ENCODE measurements at places on chromosomes 5 and 9.

DNA sequence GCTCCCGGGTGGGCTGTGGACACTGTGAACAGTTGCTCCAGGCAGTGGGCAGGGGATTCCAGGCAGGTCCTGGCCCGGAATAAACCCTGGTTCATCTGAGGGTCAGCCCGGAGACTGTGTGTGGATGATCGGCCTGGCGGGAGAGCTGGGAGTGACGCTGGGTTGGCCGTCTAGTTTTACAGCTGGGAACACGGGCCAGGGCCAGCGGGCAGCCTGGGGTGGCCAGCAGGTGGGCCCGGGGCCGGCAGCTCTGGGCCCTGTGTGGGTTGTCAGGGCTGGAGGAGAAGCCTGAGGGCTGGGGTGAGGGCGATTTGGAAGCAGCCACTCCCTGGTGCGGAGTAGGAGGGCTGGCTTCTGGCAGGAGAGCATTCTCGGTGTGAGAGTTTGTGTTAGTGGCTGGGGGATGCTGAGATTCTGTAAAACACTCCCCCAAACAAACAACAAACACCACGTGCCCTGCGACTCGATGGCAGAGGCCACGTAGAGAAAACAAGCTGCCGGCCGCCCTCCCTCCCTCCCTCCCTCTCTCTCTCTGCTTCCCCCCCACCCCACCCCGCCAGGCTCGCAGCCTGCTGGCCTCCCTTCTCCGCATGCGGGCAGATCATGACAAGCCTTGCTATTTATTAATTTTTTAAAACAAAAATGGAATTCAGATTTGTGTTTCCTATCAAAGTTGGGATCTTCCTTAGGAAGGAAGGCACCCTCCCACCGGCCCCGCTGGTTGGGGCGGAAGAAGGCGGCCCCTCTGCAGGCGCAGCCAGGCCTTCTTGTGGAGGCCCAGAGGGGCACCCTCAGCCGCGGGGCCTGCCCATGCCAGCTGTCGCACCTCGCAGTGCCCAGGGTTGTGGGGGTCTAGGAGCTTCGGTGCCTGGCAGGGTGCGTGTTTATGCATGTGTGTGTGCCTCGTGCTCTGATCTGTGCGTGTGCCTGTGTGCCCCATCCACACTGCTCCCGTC is 49.5 kb downstream of the RXRA start:
- no peak for DNase-seq

GRCh38 chr9:92059661-92060060 is 55.6 kb downstream of the SPTLC1 start:
- DNase-seq, result no peak

- no peak for DNase-seq
Measured at GRCh38 chr5:58318468-58318867, 141.4 kb downstream of the PLK2 start.

DNA sequence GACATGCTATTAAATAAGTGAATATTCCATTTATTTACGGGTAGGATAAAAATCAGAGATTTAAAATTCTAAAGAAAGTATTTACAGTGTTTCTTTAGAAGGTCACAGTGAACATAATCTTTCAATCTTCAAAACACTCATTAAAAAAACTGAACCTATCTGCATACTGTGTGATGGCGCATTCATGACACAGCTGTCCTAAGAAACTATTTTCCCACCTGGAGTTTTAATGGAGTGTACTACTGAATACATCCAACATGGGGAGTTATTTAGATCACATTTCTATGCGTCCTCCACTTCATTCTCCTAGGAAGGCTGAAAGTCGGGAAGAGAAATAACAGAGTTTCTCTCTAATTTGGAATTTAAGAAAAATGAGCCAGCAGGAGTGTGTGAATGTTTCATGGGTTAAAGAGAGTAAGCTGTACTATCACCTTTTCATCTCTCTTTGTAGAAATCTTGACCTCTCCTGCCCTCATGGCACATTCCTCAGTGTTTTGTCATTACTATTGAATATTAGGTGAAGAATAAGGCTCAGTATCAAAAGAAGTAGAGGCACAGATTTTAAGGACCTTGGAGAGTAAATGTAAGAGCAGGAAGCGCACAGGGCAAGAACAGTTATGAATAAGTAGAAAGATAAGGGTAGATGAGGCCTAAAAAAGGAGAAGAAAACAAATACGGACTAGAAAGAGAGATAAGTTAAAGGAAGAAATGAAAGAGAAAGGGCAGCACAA is 551.2 kb upstream of the TUSC1 start:
- no peak for DNase-seq

DNA sequence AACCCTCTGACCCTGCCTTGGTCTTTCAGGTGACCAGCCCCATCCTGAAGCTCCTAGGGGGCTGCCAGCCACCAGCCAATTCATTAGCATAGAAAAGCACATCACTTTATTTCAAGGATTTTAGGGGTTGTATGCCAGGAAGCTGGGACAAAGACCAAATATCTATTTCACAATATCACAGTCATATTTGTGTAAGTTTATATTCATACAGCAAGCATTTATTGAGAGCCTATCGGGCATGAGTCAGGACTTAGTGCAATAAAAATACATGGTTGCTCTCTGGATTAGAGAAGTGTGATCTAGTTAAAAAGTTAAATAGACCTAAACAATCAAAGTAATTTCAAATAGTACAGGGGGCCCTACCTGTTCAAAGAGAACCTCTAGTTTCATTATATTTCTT is 113.8 kb downstream of the ERCC6L2 start:
- DNase-seq, result no peak

DNA sequence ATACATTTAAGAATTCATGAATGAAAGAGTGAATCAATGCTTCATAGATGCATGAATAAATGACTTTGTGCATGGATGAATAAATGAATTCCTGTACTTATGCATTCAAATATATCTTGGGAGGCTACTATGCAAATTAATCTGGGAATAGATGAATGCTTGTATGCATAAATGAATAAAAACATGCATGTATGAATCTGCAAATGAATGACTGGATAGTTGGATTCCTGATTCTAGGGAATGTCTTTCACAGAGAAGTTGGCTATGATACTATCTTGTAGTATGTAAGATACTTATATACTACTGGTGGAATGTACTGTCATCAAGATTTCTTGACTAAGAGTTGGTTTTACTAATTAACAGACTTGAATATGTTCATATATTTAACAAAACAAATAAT is 75.3 kb upstream of the ASTN2 start:
- DNase-seq, result no peak

GRCh38 chr5:133890776-133891280 is 77.6 kb downstream of the C5orf15 start:
- no peak for DNase-seq

GRCh38 chr9:94767331-94768072 is 41.0 kb downstream of the AOPEP start:
- DNase-seq, result no peak

DNA sequence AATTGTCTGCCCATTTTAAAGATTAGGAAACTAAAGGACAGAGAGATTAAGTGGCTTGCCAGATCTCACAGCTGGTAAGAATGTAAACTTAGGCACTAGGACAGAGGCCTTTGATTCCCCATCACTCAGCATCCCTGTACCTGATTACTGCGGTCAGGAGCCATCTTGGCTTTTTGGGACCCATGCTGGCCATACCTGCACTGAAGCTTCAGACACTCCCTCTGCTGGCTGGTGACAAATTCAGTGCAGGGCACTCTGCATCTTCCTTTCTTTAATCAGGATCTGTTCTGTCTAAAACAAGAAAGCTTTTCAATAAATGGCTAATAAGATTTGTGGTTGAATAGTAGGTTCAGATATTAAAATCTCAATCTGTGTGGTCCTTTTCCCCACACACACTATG is 215.5 kb upstream of the RORB start:
- DNase-seq, result no peak

DNA sequence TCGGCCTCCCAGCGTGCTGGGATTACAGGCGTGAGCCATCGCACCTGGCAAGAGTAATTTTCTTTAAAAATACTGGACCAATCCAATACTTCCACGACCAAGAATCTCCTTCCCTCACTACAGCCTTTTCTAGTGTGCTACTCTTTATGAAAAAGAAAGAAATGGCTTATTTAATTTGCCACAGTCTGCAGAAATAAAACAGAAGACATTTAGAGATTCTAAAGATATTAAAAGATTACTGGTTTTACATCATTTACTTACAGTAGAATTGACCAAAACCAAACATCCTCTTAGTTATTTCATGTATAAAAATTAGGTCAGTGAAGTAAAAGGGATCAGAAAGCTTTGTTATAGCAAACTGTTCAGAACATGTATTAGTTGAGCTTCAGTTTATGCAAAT is 679.6 kb downstream of the MAT2B start:
- DNase-seq, result no peak

- DNase-seq, result no peak
Measured at GRCh38 chr5:56155992-56156584, 77.0 kb downstream of the ANKRD55 start.

DNA sequence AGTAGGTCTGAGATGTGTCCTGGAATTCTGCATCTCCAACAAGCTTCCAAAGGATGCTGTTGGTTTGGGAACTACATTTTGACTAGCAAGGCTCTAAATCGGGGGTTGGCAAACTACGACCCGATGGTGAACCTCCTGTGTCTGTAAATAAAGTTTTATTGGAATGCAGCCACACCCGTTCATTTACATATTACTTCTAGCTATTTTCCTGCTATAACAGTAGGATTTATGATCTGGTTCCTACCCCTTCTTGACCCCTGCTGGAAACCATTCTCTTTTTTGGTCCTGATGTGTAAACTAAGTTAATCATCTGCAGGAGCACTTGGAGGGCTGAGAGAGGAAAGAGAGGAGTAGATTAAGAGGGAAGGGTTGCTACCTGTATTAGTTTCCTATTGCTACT is 454.5 kb downstream of the RASEF start:
- no peak for DNase-seq

- DNase-seq, result no peak
Measured at GRCh38 chr5:111787006-111787405, 30.0 kb upstream of the NREP start.

DNA sequence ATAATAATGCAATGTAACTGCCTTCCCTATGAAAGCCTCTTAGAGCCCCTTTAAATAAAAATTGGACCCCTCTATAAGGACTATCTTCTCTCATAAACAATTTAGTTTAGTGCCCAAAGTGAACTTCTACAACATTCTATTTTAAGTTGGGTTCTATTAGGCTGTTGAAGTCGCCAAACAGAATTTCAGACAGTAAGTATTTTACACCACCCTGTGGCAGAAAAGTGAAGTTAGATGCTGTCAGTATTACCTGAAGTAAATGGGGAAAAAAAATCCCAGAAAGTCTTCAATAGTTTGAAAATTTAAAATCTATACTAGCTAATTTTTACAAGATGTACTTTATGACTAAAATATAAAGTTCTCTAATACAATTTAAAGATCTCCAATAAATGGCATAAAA is 29.5 kb downstream of the CAAP1 start:
- DNase-seq, result no peak

DNA sequence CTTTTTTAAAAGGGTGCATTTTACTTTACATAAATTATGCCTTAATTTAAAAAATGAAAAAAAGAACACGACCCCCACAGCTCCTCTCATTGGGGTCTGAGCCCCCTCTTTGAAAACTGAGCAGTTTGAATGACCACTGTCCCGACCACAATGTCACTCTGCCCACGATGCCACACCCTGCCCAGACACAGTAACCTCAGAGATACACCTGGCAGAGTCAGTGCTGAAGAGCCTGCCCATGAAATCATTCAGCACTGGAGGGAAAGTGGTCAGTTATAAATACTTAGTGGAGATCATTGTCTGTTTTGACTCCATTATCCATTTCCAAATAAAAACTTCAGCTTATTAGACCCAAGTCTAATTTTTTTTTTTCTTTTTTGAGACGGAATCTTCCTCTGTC is 49.3 kb downstream of the DNAJC21 start:
- DNase-seq, result no peak

DNA sequence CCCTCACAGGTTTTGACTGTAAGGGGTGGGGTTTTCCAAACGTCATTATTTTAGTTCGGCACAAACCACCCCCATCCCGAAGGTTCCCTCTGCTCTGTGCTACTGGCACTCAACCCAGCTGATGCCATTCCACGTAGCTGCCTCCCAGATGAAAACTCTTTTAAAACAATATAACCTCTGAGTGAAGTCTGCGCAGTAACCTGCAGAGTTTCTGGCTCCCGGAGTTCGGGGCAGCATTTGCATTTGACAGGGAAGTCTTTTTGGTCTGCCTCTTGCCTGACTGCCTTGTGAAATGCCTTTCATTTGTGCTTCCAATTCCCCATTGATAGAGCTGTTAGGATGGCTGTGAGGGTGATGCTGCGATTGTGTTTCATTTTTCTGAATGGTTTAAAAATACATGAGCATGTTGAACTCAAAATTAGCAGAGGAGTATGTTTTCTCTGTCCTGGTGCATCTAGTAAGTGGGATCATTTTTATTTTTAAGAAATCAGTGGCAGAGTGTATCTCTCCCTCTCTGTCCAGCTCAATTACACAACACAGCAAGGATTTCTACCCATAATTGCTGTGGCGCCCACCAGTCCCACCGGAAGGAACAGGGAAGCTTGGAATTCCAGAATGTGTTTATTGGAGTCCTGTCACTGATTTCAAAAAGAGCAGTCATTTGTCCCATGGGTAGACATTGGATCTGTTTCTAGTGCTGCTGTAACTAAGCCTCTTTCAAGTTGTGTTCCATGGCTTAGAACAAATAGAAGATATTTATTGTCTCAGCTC is 24.8 kb downstream of the ADCY2 start:
- DNase-seq, result no peak

DNA sequence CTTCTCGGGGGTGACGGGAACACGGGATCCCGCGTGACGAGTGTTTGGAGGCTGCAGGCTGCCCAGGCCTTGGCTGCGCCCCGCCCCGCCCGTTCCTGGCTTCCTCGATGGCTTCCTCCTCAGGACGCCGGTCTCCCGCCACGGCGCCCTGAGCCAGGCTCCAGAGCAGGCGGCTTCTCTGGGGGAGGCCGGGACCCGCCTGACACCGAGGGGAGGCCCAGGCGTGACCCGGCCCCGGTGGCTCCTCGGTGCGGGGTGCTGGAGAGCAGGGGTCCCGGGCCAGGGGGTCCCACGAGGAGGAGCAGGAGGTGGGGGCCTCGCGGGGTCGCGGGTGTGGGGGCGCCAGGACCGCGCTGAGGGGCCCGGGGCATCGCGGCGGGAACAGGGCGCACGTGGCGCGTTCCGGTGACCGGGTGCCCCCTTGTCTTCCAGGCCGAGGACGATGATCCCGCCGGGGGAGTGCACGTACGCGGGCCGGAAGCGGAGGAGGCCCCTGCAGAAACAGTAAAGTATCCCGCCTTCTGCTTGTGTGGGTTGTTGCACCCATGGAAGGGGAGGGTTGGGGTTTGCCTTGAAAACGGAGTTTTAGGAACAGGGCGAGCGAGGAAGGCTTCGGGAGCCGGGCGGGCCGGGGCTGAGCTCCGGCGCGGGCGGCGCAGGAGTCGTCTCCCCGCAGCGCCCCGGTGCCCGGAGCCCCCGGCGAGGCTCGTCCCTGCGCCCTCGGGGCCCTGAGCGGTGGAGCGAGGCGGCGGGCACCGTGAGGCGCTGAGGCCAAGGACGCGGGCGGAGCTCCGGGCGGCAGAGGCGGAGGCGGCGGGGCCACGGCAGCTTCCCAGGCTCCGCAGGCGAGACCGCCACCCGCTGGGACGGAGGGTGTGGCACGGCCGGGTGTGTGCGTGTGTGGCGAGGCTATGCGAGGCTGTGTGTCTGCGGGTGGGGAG is 22.2 kb downstream of the AHRR start:
- no peak for DNase-seq

- DNase-seq, result no peak
Measured at GRCh38 chr5:59819806-59820205, 73.7 kb downstream of the PDE4D start.

GRCh38 chr9:734831-735511 is 106.5 kb upstream of the DMRT1 start:
- DNase-seq, result no peak

All from NCI-H1417 treated with DMSO at 0.1 percent for 48 hours (cell line).